ENCODE measurements at places on chromosomes 7 and 10. TPM values are rescaled to one million over a fixed set of nuclear protein-coding genes. Genes with fewer than 3 reads are reported as not detected.

The ABCB1 gene
- 5.8 TPM for total RNA-seq

The ELN gene
- total RNA-seq, result 28.2 TPM

The ASIC3 gene
- 5.5 TPM for total RNA-seq

The SSC4D gene
- total RNA-seq, result 0.95 TPM

The SPDYE2B gene
- total RNA-seq, result not detected

All from suprapubic skin (tissue), 4 donors.